ENCODE measurements at places on chromosomes 2 and 18. TPM values are rescaled to one million over a fixed set of nuclear protein-coding genes. Genes with fewer than 3 reads are reported as not detected.

- no peaks in the 10 kb centered on the region for H3K4me1 ChIP-seq
- H3K27me3 ChIP-seq, result no peaks in the 10 kb centered on the region
- H3K27ac ChIP-seq, result no peak overlapping the region
- DNase-seq, result no peak
- peaks cover 10% of the 10 kb centered on the region for H3K36me3 ChIP-seq
Observed at GRCh38 chr18:13547347-13547746, 179.0 kb downstream of the FAM210A start.

- no peak overlapping the region for H3K27ac ChIP-seq
- peaks cover 40% of the 10 kb centered on the region for H3K27me3 ChIP-seq
- peak overlapping the region; percentile 12 for H3K4me3 ChIP-seq
- DNase-seq, result peak; percentile 10
- peaks cover 10% of the 10 kb centered on the region for H3K36me3 ChIP-seq
Observed at GRCh38 chr18:28175150-28175929, 1.6 kb downstream of the CDH2 start.

GRCh38 chr2:54432251-54433015 lies 23.7 kb upstream of the SPTBN1 start:
- no peak for DNase-seq
- no peak overlapping the region for H3K27ac ChIP-seq
- H3K4me3 ChIP-seq, result no peak overlapping the region
- H3K4me1 ChIP-seq, result peaks cover 4% of the 10 kb centered on the region
- H3K27me3 ChIP-seq, result no peaks in the 10 kb centered on the region

GRCh38 chr18:48007955-48008701 lies 77.7 kb upstream of the SMAD2 start:
- peak; percentile 66 for DNase-seq
- peaks cover 25% of the 10 kb centered on the region for H3K27me3 ChIP-seq
- no peaks in the 10 kb centered on the region for H3K36me3 ChIP-seq
- H3K4me3 ChIP-seq, result peak overlapping the region; percentile 55

DNA sequence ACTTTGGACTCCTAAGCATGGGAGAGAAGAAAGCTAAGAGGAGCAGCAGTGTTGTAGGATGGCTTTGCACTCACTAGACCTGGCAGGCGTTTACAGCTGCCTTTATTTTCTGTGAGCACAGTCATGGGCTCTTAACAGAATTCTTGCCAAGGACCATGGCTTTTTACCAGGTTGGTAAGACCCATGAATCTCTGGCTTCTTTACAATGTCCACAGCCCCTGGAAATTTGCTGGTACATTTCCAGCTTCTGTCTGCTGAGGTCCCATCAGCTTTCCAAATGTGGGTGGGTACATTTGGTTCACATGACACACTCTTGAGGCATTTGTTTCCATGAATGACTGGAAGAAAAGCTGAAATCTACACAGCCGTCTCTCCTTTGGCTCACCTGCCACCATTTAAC lies 162.7 kb downstream of the PPP1R1C start:
- no peaks in the 10 kb centered on the region for H3K27me3 ChIP-seq
- H3K4me1 ChIP-seq, result no peaks in the 10 kb centered on the region
- H3K4me3 ChIP-seq, result no peak overlapping the region

- H3K36me3 ChIP-seq, result peaks cover 2% of the 10 kb centered on the region
- no peak for DNase-seq
- no peaks in the 10 kb centered on the region for H3K27me3 ChIP-seq
- peaks cover 17% of the 10 kb centered on the region for H3K4me1 ChIP-seq
Observed at GRCh38 chr2:112161431-112162145, 23.4 kb downstream of the FBLN7 start.

DNA sequence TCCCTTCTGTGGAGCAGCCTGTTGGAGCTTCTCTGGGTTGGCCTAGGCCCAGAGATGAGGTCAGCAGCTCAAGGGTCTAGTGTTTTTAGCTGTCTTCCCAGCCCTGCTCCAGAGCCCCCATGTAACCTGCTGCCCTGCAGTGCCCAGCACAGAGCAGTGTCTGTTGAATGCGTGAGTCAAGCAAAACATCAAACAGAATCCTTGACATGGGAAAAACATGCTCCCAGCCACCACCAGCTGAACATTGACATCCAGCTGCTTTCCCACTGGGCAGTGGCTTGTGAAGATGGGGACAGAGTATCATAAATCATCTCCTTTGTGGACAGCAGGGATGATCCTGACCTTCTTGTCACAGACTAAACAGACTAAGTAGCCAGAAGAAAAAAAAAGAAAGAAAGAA lies 22.6 kb downstream of the IMPA2 start:
- no peak overlapping the region for H3K27ac ChIP-seq
- no peaks in the 10 kb centered on the region for H3K27me3 ChIP-seq
- no peak overlapping the region for H3K4me3 ChIP-seq
- peaks cover 9% of the 10 kb centered on the region for H3K36me3 ChIP-seq
- DNase-seq, result no peak
- no peaks in the 10 kb centered on the region for H3K4me1 ChIP-seq

The EIF2AK3 gene
- 25.1 TPM for total RNA-seq

The ERICH2 gene
- not detected for total RNA-seq

The CNGA3 gene
- total RNA-seq, result not detected

The SMC6 gene
- total RNA-seq, result 26.3 TPM

The LOXHD1 gene
- total RNA-seq, result 0.07 TPM

The CYBRD1 gene
- total RNA-seq, result 1.4 TPM

All from activated CD4-positive, alpha-beta T cell treated with anti-CD3 and anti-CD28 coated beads for 36 hours (primary cell).